ENCODE measurements at places on chromosomes 1 and 21.

GRCh38 chr1:191498825-191499224 is 659.4 kb upstream of the RGS18 start:
- DNase-seq = no peak

- no peak for DNase-seq
Observed at GRCh38 chr1:20404466-20404865, 81.5 kb downstream of the CAMK2N1 start.

DNA sequence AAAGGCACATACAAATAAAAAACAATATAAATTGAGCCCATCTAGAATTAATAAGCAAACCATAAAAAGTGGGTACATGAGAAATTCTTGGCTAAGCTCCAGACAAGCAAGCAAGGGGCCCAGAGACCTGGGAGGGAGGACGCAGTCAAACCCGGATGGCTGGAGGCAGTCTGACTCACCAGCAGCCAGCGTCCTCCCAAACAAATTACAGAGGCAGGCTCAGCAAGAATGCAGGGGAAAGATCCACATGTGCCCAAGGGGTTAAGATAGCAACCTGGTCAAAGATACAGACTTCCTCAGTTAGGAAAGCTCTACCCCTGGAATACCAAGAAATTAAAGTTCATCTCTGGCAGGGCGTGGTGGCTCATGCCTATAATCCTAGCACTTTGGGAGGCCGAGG is 7.4 kb upstream of the TIAM1 start:
- DNase-seq = no peak

- no peak for DNase-seq
Observed at GRCh38 chr1:182600036-182600713, 4.0 kb downstream of the RGS16 start.

GRCh38 chr1:202189001-202189790 is 4.4 kb upstream of the LGR6 start:
- peak; percentile 80 for DNase-seq

- no peak for DNase-seq
Observed at GRCh38 chr1:110638058-110638457, 31.9 kb upstream of the KCNA2 start.

DNA sequence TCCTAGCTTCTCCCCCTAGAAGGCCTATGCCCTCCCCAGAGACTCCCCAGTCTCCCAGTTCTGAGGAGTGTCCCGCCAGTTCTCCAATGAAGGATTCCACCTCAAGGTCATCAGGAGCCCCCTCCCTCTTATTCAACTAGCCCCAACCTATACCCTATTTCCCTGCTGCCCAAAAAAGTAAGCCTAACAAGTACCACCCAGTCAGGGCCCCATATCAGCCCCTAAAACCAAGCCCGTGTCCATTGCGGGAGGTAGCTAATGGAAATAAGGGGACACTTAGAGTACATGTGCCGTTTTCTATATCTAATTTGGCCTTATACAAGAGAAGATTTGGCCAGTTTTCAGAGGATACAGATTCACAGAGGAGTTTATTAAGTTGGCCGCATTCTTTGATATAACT is 416.2 kb downstream of the MATN1 start:
- DNase-seq = no peak

- DNase-seq = no peak
Observed at GRCh38 chr1:198641501-198641900, 2.7 kb downstream of the PTPRC start.

- DNase-seq = no peak
Observed at GRCh38 chr1:19825298-19825697, 10.2 kb upstream of the RNF186 start.

- DNase-seq = no peak
Observed at GRCh38 chr1:32962248-32962896, 2.2 kb downstream of the RNF19B start.

DNA sequence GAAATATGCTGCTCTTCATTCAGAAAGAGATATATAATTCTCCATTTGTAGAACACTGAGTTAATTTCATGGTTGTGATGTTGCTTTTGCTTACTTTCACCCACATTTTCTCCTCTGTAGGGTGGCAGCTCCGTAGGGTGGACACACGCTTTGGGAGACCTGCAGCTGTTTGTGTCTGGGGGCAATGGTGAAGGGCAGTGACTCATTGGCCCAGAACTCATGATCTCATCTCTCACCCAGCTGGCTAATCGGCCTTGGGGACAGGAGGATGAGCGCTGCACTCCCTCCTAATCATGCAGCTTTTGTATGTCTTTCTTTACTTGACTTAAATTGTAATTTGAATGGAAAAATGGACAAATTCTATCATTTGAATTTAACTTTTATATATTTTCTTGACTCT is 9.6 kb downstream of the DISC1 start:
- DNase-seq = no peak

DNA sequence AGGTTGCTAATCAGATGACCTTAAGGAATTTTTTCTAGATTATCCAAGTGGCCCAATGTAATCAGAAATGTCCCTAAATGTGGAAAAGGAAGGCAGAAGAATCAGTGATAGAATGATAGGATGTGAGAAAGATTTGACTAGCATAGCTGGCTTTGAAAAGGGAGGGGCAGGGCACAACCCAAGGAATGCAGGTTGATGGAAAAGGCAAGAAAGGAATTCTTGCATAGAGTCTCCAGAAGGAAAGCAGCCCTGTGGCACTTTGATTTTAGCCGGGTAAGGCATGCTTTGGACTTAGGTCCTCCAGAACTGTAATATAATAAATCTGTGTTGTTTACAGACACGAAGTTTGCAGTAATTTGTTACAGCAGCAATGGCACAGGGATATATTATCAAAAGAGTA is 375.7 kb upstream of the B3GALT2 start:
- DNase-seq = no peak

DNA sequence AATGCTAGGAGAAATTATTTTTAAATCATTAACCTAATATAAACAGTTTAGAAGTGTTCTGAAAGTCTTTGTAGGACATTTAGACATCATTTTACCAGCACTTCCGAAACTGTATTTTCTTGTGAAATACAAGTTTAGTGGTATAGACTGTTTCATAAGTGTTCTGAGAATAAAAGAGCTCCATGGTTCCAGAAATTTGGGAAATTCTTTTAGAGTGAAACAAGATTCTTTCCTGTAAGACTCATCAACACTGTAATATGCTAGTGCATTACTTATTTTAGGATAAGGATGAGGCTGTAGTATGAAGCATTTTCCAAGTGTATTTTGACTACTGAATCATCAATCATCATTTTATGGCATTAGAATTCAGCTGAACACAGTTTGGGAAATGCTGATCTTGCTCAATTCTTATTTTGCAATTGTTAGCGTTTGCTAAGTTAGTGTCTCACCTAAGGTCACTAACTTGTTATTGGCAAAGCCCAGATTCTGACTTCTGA is 73.4 kb downstream of the CEP350 start:
- no peak for DNase-seq

GRCh38 chr1:19765623-19766022 is 34.1 kb downstream of the TMCO4 start:
- peak; percentile 49 for DNase-seq

GRCh38 chr1:51578383-51579109 is 38.3 kb upstream of the OSBPL9 start:
- DNase-seq = no peak

- DNase-seq = no peak
Observed at GRCh38 chr1:147534386-147534785, 6.9 kb upstream of the BCL9 start.

DNA sequence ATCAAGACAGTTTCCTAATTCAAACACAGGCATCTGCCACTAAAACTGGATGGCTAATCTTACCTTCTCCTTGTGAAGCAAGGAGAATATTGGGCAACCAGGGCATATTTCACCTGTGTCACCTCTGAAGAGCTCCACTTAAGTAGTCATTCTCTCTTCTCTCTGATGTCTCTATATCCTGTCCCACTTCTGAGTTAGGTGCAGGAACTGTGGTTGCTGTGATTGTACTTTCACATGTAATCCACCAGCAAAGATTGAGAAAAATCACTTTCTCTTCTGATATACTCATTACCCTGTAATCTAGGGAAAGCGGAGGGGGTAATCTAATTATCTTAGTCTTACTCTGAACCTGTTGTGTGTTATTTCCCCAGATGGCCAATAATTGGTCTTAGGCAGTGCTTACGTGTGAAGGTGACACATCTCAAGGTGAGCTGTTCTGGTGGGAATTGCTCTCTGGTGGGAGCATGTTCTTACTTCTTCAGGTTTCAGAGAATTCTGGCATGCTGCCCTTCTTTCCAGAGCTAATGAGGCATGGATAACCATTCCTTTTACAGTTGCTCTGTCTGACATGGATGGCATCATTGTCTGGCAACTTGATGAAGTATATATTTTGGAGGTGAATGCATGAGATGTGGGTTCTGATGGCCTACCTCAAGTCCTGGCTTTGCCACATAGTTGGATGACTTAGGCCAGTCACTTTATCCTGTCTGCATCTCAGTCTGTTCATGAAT is 12.0 kb downstream of the XCL2 start:
- no peak for DNase-seq

DNA sequence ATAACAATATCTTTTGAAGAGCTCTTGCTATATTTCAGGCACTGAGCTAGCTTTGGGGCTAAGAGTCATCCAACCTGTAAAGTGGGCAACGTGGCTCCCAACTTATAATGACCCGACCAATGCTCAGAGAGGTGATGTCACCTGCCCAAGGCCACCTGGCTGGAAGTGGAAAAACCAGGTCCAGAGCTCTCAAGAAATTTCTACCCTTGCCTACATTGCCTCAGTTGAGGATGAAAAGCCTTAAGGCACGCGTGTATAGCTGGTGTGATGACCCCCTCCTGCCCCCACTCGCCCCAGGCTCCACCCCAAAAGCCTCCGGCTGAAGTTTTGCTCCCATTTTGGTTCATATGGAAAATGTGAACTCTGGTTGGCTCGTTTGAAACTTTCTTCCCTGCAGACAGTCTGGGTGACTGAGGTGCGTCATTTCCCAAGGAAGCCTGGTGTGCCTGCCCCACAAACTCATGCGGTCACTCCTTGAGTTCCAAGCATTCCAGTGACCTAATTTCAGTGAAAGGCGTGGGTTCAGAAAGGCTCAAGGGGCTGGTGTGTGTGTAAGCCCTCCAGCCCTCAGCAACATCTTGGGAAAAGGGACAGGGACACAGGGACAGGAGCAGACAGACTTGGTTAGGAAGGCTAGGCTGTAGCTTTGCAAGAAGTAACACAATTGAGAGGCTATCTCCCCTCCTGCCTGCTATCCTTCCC is 20.5 kb downstream of the HTR1D start:
- DNase-seq = no peak

GRCh38 chr21:35649186-35649585 is 411.1 kb downstream of the SETD4 start:
- DNase-seq = no peak

GRCh38 chr1:33332357-33332789 is 11.5 kb upstream of the A3GALT2 start:
- DNase-seq = no peak

- DNase-seq = no peak
Observed at GRCh38 chr1:241715956-241716355, 63.9 kb downstream of the WDR64 start.

GRCh38 chr1:77866296-77866695 is 22.1 kb upstream of the NEXN start:
- DNase-seq = no peak

- DNase-seq = peak; percentile 62
Observed at GRCh38 chr21:38244885-38245869, 11.6 kb upstream of the KCNJ15 start.

DNA sequence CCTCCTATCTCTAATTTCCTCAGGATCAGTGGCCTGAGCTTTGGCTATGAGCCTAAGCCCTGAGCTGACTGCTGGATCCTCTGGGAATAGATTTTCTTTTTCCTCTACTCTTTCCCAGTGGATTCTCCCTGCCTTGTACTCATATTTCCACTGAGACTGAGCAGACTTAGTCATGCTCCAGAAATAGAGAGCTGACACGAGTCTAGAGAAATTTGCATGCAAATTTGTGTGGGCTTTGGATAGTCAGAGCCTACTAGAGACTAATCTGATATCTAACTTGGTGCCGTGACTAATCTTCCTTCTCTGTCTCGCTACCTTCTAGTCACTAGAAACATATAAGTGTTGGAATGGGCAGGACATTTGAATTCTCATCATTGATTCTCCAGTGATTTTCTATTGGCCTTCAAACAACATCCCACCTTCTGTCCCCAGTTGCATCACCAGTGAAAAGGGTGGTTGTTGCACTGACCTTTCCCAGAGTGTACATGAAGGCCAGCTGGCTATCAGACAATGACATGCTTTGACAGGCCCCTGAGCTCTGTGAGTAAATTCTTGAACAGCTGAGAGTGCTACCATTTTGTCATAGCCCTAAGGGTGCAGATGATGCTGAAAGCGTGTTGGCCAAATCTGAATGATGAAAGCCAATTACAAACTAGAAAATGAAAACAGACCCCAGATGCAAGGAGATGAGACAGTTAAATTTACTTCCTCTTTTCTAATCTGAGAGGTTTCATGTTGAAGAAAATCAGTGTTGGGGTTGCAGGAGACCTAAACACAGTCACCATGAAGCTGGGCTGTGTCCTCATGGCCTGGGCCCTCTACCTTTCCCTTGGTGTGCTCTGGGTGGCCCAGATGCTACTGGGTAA is at the start of gene FCRLA:
Gene FCRLA, plus strand, starts transcription at position 748 of the 866 bp plus-strand sequence. Its CDS starts 36 bp downstream, at position 784.
- DNase-seq = no peak

DNA sequence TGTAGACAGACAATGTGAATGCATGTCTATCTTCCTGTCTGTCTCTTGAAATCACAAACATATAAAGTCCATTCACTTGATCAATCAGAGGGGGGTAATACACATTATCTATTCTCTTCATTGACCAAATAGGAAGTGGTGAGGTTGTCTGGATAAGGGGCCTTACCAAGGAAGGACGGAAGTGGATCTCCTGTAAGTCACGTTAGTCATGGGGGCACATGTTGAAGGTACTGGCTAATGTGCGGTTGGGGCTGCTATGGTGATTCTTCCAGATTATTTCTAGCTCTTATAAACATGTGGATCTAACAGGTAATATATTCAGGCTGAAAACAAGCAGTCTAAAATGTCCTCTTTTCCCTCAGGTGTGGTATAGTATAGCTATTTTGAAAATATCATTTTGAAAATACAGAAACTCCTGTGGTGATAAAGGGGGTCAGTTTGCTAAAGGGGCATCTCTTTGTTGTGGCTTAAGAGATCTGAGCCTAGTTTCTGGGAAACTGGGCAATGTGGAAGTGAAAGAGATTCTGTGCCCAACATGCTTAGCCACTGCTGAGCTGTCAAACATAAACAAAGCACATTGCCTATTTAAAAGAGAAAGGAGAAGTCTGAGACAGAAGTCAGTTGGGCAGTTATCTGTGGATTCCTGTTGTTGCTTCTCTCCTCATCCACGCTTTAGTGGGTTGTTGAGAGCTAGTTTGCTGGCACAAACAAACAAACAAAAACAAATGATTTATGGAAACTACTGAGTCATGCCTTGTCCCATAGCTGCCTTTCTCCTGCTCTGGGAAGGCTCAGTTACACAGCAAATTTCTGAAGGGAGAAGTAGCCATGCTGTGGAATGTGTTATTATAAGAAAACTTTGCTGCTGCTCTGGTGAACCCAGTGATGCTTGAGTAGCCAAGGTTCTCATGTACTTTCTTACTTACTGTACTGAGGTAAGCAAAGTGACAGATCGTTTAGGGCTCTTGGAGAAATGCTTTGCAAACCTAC is 166.9 kb downstream of the HLX start:
- DNase-seq = no peak

DNA sequence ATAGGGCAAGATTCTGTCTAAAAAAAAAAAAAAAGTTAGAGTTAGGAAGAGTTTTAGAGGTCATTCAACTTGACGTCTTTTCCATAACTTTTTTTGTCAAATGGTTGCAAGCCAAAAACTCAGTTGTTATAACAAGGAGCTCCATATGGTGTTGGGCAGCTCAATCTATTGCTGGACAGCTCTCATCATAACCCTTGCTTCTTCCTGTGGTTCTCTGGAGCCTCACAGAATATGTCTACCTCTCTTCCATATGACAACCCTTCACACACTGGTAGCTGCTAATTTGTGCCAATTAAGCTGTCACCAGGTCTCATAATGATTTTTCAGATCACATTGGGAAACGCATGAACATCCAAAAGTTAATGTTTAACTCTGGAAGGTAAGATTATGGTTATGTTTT is 57.8 kb upstream of the SLC16A1 start:
- no peak for DNase-seq
